Sciatic nerve (tissue), 2 donors: ENCODE measurements at places on chromosomes 5 and 9. TPM values are rescaled to one million over a fixed set of nuclear protein-coding genes. Genes with fewer than 3 reads are reported as not detected.
A peak's percentile ranks its signal among the peaks of the same experiment; 100 is the strongest.

GRCh38 chr5:14356305-14356704, 213.2 kb downstream of the TRIO start:
- DNase-seq = no peak

GRCh38 chr5:139215107-139215975, 17.2 kb upstream of the SIL1 start:
- no peak for DNase-seq

DNA sequence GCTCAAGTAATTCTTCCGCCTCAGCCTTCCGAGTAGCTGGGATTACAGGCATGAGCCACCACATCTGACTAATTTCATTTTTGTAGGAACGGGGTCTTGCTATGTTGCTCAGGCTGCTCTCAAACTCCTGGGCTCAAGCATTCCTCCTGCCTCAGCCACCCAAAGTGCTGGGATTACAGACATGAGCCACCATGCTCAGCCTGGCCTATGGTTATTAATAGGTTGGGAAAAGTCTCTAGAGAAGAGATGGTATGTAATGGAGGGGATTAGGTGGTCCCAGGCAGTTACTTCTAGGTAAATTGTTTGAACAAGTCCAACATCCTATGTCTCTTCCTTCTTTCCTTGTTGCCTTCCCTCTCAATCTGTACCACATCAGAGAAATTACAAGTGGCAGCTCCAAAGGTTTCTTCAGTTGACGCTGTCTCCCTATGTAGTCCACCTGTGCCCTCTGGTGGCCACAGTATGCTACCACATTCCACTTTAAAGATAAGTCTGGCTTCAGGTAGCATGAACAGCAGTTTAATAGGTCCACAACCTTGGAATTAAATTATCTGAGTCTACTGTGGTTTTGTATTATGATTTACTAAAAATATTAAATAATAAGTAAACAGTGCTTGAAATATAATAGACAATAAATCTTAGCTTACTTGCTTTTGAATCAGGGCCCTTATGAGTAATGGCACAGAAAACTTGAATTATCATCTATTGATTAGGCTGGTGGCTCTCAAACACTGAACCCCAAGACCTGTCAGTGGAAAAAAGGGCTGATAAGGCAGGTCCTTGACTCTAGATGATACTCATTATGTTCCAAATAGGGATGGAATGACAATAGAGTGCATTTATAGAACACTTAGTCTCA, 9.7 kb downstream of the TIGD6 start:
- DNase-seq = peak; percentile 81

GRCh38 chr5:59437176-59437575, 456.4 kb downstream of the PDE4D start:
- no peak for DNase-seq

DNA sequence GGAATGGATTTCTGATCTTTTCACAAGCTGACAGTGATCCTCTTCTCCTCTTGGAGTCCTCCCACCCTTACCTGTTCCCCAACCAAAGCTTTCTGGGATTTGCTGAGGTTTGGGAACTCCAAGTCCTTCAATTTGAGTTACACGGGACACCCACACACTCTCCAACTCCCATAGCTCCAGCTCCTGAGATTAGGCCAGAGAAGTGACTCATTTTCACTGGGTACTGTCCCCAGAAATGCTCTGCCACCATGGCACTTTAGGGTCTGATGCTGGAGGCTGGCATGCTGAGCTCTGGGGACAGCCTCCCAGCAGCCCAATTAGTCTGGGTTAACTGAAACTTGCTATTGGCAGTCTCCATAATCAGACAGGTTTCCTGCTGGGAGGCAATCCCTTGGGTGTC, 14.0 kb upstream of the HRCT1 start:
- DNase-seq = no peak

DNA sequence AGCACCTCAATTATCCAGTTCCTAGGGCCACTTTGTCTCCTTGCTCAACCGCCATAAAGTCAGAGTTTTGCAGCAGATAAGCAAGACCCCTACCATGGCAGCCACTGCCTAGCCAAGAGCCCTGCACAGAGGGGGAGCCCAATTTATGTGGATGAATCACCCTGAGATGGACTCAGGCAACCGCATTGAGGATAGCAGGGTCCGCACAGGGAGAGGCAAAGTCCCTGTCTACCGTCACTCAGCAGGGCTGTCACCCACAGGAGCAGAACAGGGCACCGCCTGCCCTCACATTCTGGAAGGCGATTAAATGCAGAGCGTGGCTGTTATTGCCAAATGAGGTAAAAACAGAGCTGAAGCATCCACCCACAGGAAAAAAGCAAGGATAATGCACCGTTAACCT, 1.7 kb downstream of the FBP2 start:
- no peak for DNase-seq

- no peak for DNase-seq
Measured at GRCh38 chr5:132905938-132906337, 32.5 kb downstream of the LEAP2 start.

- DNase-seq = no peak
Measured at GRCh38 chr5:142561029-142561428, 124.9 kb downstream of the FGF1 start.

DNA sequence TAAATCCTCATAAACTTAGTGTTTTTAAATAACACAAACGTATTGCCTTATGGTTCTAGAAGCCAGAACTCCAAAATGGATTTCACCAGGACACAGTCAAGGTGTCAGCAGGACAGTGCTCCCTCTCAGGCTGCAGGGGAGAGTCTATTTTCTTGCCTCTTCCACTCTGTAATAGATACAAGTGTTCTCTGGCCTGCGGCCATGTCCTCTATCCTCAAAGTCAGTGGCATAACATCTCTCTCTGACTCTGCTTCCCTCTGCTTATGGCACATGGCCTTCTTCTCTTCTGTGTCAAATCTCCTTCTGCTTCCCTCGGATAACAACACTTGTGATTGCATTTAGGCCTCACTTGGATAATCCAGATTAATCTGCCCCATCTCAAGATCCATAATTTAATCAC, 129.4 kb upstream of the OR13F1 start:
- DNase-seq = no peak

- DNase-seq = no peak
Measured at GRCh38 chr5:180053061-180053602, 18.4 kb downstream of the RNF130 start.

Gene PRSS3
- total RNA-seq = not detected

Gene PPP2R2B
- 54.1 TPM for total RNA-seq

Gene FOXD4
- 0.45 TPM for total RNA-seq

Gene PCDHGA7
- 7.3 TPM for total RNA-seq
